ENCODE measurements at places on chromosomes 6 and 20. TPM values are rescaled to one million over a fixed set of nuclear protein-coding genes. Genes with fewer than 3 reads are reported as not detected.

DNA sequence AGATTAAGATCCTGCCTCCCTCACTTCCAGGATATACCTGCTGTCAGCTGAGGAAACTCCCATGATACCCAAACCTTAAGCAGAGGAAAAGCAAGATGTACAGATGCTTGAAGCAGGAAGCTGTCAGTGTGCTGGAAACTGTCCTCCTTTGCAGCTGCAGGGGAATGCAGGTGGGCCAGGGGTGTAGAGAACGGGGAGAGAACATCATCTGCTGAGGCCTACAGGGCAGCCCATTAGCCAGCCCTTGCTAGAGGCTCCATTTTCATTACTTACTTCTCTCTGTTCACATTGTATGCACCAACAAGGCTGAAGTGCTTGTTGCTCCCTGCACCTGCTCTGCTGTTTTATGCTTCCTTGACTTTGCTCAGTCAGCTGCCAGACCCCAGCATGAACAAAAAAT lies 119.1 kb downstream of the PRND start:
- DNase-seq: peak; percentile 36

DNA sequence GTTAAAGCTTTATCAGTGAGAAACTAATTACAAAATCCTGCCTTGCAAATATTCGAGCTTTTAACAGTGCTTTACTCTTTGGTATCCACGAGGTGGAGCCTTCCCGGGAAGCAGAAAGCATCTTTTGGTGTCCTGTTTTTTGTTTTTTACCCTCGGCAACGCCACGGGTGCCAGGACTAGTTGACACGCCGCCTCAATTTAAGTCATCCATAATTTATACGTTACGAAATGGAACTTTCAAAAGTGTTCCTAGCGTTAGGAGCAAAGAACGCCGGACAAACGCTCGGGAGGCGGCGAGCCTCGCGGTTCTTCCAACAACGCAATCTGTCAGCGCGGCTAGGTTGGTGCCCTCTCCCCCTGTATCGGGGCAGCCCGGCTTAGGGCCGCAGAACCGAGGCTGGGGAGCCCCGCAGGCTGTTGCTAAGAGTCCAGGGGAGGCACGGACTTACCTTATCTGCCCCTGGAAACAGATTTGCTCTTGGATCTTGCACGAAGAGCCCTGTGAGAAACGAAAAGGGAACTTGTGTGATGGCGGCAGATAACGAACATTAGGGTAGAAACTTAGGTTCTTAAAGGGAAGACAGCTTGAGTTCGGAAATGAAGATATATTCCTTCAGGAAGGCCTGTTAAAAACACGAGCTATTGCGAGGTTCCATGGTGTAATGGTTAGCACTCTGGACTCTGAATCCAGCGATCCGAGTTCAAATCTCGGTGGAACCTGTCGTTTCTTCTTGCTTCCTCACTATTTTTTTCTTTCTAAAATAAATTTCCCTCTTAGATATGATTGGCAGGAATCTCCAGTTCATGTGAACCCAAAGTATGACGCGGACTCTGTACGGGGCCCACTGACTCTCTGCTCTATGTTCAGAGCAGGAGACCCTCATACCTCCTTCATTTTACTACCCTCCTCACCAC lies 46.2 kb upstream of the ZNF184 start:
- peak; percentile 95 for DNase-seq

- DNase-seq: no peak
These were observed 15.0 kb upstream of the TFAP2A start for GRCh38 chr6:10429638-10430427.

DNA sequence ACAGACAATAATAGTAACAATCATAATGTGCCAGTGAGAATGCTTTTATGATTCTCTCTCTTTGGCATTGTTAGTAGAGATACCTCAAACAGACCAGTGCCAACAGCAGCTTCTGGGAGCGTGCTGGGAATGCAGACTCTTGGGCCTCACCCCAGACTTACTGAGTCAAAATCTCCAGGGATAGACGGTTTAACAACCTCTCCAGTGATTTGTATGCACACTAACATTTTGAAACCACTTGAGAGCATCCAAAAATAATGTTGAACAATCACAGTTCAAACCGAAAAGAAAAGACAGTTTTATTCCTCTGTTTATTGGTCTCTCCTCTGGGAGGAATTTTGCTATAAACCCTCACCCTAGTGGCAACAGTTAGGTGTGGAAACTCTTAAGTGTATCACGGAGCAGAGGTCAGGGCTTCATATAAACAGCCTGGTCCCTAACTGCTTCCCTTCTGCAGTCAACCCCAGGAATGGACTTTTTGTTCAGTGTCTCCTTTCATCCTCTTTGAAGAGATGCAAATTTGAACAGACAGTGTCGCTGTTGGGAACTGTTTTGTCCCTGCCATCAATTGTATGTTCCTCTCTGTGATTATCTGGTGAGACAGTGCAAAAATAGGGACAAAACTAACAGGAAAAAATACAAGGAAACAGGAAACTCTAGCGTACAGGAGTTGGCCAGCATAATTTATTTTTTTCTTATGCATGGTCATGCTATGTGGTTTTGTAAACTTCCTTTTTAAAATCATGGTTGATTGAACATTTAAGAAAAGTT lies 162.4 kb upstream of the BTBD3 start:
- DNase-seq: no peak

DNA sequence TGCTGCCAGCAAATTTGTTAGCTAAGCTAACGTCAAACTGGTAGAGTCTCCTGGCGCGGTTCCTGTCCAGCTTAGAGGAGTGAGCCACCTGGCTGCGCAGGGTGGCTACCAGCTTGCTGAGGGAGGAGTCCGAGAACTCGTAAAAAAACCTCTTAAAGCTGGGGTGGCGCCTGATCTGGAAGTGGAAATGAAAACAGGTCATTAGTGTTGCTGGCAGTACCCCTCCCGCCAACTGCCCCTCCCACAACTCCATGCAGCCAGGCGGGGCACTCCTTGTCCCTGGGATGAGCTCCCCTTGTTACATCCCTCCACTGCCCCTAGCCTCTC lies 17.3 kb downstream of the BNIP5 start:
- DNase-seq: no peak

GRCh38 chr20:42572320-42573016 lies 617.2 kb downstream of the PTPRT start:
- no peak for DNase-seq

DNA sequence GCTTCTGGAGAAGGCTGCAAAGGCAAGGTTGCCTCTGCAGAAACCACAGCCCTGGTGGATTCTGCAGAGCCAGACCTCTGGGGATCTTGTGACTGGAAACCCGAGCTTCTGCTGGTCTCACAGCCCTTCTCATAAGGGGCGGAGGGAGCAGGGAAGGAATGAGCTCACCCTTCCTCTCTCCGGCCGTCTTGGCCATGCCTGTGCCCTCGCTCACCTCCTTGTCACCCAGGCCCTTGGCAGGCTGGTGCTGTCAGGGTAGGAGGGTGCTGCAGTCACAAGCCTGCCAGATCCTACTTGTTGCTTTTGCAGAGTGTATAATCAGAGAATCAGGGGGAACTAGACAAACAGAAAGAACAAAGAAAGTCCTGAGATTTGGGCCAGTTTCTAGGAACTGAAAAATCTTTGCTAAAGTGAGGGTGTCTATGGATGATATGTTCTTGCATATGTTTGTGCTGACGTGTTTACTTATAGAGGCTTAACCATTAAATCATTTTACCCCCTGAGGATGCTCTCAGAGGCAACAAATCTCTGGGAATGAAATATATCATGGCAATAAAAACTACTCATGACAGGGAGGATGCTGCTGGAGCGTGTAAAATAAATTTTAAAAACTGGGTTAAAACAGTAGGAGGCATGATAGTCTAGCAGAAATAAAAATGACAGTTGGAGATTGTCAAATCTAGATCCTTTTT lies 244.9 kb upstream of the SOX4 start:
- DNase-seq: peak; percentile 51

GRCh38 chr6:112029045-112029822 lies 24.7 kb upstream of the CCN6 start:
- no peak for DNase-seq

DNA sequence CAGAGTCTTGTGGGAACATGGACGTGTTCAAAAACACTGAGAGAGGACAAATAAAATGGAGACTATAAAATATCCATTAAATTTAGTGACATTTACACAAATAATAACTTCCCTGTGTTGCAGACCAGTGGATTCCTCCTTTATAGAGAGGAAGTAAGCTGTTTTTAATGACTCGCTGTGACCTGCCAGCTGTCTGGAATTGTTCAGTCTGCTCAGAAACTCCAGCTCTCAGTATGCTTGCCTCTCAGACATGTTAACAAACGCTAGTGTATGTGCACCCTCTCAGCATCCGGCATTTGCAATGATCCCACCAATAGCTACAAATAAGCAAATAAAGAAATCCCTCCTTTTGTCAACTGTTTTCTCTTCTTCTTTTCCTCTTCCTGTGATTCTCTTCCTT lies 158.0 kb upstream of the TCF21 start:
- no peak for DNase-seq

- no peak for DNase-seq
These were observed 583.8 kb upstream of the GJE1 start for GRCh38 chr6:141548966-141549365.

GRCh38 chr6:134630508-134631121 lies 312.7 kb upstream of the SGK1 start:
- no peak for DNase-seq

DNA sequence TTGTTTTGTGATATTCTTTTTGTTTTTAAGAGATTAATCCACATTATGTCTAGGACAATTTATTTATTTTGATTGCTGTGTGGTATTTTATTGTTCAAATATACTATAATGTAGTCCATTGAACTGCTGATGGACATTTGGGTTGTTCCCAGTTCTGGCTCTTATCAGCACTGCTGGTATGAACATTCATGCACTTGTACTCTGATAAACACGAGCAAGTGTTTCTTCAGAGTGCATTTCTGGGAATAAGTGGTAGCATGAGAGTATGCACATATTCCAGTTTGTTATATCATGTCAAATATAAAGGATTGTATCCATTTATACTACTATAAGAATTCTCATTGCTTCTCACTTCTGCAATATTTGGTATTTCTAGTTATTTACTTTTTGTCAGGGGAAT lies 7.1 kb downstream of the CALHM6 start:
- DNase-seq: no peak

The VWA7 gene
- polyA plus RNA-seq: 2.1 TPM

The GSTA2 gene
- polyA plus RNA-seq: not detected

DNA sequence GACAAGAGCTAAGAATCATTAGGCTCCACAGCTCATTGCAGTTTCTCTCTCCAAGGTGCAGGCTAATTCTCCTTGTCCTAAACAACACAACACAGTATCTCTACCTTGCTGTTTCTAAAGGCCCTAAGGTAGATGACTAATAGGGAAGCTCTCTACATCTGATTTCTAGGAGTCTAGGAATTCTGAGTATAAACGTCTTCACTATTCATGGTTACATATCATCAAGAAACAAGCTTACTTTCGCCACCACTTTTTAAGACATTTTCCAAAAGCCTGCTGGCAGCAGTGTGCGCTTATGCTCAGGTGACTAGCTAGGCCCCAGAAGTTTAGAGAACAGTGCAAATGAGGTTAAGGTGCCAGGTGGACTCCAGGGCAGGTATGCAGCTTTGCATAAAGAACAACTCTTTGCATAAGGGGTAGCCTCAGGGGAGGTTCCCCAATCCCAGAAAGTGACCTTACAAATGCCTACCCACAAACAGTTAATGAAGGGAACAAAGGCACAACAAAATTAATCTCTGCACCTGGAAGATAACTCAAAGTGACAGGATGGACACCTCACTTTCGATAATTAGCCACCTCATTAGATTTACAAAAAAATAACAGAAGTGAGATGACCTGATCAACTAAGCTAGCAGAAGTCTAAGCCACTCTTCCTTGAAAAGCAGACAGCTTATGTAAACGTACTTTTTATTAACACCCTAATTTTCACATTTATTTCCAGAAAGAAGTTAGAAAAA lies 20.1 kb downstream of the B4GALT5 start:
- DNase-seq: no peak
